ENCODE measurements at places on chromosomes 5 and 9.

GRCh38 chr5:6576861-6577501, 55.9 kb downstream of the NSUN2 start:
- DNase-seq: no peak

GRCh38 chr9:26169708-26170107, 491.5 kb upstream of the TUSC1 start:
- DNase-seq: no peak

DNA sequence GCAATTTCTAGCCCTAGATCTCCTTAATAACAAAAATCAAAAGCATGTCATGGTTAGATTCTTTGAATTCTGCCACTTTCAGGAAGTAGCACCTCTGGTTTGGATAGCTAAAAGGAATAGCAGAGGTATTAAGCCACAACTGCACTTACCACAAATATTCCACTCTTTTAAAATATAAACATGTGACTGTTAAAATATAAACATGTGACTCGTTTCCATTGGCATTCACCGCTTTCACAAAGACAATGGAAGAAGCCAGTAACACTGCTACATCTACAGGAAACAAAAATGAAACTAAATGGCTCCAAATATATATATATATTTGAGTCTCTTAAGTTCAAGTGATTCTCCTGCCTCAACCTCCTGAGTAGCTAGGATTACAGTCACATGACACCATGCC, 222.9 kb downstream of the ARL15 start:
- no peak for DNase-seq

DNA sequence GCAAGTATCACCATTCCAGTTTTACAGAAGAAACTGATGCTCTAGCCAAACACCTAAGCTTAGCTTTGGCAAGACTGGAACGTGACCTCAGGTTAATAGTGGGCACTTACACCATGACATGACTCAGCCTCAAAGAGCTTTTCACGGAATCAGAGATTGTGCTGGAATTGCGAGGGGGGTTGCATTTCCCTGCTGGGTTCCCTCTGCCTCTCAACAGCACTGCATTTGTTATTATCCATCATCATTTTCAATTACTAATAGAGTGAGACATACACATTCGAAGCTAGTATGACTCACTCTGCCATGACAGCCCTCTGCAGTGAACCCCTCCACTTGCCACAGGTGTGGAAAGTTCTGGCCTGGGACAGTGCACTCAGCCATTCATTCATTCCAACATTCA, 8.0 kb downstream of the SPOCK1 start:
- no peak for DNase-seq

DNA sequence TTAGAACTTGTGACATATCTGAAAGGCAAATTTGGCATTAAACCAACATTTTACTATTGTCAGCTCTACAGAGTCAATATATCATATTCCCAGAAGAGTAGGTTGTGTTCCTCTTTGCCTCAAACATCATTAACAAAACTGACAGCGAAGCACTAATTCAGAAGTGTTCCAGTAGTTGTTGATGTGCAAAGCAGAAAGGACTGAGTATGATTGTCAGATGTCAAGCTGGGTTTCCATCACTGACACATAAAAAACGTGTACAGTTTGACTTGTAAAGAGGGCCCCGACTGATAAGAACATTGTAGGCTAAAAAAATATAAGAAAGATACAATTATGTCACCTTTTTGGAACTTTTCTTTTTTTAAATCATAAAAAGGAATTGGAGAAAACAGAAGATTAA, 101.5 kb upstream of the ZNF608 start:
- no peak for DNase-seq

DNA sequence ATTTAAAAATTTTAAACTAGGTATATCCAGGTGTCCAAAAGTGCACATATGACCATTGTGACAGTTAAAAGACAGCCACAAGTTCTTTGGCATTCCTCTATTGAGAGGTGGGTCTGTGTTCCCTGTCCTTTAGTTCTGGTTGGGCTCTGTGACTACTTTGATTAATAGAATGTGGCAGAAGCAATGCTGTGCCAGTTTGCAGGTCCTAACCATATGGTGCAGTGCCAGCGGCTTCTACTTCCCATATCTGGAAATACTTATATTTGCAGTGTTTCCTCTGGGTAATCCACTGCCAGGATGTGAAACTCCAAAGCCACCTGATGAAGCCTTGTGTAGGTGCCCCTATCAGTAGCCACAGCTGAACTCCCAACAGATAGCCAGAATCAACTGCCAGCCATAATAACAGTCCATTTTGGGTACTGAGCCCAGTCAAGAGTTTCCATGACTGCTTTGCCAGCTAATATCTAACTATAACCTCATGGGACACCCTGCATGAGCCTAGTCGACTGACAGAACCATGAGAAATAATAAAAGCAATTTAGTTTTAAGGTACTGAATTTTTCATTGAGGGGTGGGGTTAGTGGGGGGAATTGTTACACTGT, 361.0 kb upstream of the SEMA6A start:
- DNase-seq: no peak

DNA sequence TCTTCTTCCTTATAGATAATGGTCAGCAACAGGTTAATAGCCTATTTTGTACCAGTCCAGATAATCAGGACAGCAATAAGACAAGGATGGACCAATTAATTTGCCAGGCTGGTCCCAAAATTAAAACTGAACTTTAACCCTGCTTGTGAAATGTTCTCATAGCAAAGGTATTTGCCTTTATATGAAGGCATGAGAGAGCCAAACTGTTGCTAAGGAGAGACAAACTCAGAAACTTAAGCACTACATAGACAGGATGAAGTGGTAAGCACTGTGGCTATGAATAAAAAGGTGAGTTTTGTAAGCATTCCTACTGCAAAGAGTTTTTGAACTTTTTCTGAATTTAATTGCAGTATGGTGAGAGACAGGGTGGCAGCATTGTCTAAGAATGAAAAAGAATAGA, 174.7 kb upstream of the PPP1R2B start:
- DNase-seq: no peak

DNA sequence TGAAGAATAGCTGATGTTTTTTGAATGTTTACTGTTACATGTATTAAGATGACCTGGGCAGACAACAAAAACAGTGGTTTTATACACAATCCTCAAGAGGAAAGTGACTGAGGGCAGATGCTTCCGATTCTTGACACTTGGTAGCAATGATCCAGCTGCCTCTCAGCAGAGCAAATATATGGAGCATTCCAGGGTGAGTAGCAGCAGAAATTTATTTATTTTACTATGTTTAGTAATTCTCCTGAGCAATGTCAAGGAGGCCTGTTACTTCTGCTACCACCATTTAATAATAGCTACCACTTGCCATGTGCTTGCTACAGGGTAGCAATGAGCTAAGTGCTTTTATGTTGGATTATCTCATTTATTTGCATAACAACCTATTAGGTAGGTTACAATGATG, 69.1 kb upstream of the NR3C1 start:
- DNase-seq: no peak

GRCh38 chr9:116134975-116135374, 18.6 kb upstream of the PAPPA start:
- no peak for DNase-seq

DNA sequence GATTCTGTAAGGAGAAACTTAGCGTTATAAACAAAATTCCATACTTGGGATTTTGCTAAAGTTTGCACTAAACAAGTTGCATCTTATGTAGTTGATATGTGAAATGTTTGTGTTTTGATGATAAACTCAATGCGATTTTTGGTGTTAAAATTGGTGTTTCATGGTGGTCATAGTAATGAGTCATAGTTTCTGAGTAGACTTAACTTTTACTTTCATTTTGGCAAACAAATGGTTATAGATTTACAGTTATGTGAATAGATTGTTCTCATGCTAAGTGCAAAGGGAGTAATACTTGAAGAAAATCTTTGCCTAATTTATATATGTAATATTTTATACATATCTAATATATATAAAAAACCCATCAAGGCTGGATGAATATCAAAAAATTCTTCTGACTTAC, 107.3 kb upstream of the ELAVL2 start:
- no peak for DNase-seq

GRCh38 chr5:154221371-154221896, 30.9 kb downstream of the GALNT10 start:
- DNase-seq: peak; percentile 21

DNA sequence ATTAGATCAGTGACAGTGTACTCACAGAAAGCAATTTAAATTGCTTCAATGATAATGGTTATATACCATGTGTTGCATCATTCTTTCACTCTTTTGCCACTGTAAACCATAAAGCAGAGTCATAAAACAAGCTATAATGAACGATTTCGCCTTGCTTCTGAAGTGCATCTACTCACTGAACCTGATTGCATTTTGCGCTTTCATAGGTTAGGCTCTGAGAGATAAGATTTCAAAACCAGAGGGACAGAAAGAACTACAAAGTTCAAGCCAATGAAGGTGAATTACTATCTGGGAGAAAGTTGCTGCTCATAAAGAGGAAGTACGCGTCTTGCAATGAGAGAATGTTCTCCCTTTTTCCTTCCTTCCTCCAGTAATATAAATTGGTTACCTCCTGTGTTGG, 412.7 kb downstream of the CETN3 start:
- no peak for DNase-seq

GRCh38 chr5:32076699-32077695, 97.1 kb downstream of the GOLPH3 start:
- DNase-seq: peak; percentile 31

- DNase-seq: no peak
Measured at GRCh38 chr5:30900367-30900766, 293.1 kb upstream of the CDH6 start.

DNA sequence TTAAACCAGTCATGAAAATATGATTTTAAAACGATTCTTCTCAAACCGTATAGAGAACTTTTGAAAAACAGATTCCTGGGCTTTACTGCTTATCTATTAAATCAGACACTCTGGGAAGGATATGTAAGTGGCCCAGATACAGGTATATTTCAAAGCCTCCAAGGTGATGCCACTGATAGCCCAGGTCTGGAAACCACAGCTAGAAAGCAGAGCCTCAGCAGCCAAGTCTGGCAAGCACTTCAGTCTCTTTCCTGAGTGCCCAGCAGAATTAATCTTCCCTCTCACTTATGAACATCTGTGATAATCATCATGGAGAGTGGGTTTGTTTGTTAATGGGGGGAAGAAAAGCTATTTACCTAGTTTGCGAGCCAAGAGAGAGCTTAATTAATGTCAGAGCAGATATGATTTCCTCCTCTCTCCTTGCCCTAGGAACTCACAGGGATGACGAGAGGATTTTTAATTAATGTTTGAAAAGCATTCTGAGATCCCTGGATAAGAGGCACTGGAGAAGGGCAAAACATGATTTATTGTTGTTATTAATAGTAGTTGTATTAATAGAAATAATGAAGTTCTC, 368.4 kb downstream of the TLE1 start:
- no peak for DNase-seq

- DNase-seq: no peak
Measured at GRCh38 chr5:58107704-58108103, 352.2 kb downstream of the PLK2 start.

- DNase-seq: no peak
Measured at GRCh38 chr9:78030296-78030552, 1.4 kb downstream of the GNAQ start.

DNA sequence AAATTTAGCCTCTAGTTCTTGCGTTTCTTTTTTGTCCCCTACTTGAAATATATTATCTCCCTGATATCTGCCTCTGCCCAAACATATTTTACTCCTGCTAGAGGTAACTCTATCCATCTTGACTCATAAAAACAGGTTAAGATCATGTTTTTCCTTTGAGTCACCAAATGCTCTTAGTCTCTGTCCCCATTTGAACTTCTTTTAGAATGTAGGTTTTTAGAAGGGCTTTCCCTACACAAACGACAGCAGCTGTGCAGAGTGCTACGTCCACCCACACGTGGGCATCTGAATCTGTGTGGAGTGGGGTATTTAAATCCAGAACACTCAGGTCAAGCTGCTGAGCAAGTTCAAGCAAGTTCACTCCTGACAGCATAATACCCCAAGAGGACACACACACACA, 2.2 kb downstream of the HSD17B3 start:
- no peak for DNase-seq
